ENCODE measurements at places on chromosomes 5 and 9.
A peak's percentile ranks its signal among the peaks of the same experiment; 100 is the strongest.

DNA sequence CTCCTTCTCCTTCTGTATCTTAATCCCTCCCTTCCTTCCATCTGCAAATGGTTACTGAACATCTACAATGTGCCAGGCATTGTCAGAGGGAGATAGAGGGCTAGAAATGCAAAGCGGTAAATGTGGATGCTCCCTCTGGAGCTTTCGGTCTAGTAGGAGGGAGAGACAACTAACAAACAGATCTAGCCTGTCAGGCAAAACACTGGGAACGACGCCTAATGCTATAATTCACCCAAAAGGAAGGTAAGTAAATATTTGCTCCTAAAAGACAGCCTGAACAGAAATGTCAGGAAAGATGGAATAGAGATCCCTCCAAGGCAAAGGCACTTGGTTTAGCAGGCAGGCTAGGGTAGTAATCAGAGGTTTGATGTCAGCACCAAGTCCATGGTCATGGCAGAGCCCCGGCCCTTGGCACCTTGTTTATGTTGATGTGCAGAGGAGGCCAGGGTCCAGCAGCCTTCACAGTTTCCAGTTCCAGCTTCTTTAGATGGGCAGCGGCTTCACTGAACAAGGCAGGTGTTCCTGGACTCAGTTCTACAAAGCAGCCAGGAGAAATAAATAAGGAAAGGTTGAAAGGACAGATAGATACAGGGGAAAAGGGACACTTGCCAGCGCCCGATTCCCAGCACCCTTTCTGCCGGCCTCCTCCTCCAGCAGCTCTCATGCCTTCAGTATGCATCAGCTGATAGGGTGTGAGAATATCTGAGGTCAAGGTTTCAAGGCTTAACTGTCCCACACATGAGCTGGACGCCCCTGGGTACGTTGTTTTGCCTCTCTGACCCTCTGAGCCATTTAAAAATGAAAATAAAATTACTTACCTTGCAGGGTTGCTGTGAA, 46.5 kb upstream of the FRRS1L start:
- DNase-seq, result no peak

DNA sequence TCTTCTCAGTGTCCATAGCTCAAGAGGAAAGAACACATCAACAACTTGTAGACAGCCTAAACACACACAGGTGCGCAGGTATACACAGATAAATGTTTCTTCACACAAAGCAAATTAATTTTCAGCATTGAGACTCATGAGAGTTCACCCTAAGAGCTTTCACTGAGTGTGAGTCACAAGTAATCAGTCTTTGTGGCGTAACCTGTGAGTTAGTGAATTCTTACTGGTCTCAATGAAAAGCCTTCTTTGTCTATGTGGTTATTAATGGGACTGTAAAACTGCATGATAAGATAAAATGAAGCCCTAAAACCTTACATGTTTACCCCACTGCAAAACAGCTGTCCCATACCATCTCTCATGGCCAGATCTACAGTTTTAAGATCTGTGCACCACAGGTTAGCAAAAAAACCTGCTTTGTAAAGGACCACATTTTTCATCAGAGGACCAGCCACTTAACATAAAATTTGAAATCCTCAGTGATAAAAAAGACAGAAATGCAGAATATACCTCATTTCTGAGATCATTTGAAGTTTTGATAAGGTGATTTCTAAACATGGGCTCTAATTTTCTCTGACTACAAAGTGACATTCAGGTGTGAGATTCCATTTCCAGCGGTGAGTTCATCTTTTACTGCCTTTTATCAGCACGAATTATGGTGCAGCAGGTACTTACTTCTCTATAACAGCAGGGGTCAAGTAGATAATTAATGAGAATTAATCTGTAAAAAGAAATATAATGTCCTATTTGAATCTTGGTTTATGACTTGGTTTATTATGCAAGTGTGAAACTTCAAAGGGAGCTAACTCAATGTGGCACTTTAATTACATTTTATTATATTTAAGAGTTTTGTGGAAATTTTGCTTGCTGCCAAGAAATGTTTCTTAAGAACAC, 335.7 kb upstream of the PIK3R1 start:
- no peak for DNase-seq

DNA sequence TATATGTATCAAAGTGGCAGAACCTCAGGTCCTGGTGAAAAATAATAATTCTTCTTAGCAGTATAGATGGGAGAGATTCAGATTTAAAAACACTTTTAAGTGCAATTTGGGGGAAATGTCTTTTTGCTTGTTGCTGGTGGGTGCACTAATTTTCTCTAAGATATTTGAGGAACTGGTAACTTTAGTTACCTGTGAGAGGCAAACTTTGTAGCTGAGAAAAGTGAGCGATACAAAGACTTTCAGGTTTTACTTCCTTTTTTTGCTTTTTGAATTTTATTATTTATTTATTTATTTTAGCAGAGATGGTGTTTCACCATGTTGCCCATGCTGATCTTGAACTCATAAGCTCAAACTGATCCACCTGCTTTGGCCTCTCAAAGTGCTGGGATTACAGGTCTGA, 303.1 kb upstream of the PTGER4 start:
- no peak for DNase-seq

GRCh38 chr5:169989365-169989764, 9.1 kb upstream of the INSYN2B start:
- no peak for DNase-seq

DNA sequence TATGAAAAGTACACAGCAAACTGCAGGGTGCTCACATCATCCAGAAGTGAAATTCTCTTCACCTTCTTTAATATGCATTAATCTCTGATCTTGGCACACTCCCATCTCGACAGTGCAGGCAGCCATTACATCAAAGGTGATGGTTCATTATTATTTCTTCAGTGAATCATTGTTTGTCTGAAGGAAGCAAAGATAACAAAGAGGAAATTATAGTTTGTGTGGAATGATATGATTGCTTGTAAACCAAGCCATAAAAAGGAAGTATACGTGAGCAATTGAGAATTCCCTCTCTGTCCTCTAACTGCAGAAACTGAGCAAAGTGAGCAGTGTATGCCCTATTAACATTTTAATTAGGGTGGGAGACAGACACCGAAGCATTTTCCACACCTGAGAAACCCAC, 171.6 kb upstream of the PPP1R2B start:
- DNase-seq, result no peak

- DNase-seq, result no peak
Measured at GRCh38 chr9:113941526-113941925, 65.4 kb downstream of the ZNF618 start.

- no peak for DNase-seq
Measured at GRCh38 chr5:124741711-124742496, 4.5 kb downstream of the ZNF608 start.

DNA sequence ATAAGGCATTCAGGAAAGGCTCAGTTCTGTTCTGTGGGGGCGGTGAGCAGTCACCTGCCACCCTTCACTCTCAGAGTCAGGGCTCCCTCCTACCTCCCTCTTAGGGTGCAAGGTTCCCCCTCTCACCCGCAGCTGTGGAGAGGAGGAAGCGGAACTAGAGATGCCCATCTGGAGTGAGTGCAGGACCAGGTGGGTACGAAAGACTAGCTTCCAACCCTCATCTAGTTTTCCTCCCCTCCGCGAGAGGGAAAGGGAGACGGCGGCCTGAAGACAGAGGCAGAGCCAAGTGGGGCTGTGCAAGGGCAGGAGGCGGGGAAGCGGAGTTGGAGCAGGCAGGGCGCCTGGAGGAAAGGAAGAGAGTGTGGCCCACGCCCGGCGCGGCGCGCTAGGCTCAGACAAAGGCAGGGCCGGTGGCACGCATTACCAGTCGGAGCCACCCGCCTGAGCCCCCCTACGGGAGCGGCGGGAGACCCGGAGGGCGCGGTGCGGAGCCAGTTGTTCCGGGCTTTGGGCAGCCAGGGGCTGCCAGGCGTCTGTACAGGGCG, 7.3 kb downstream of the PRR7 start:
- no peak for DNase-seq

GRCh38 chr9:136403538-136403914, 3.6 kb upstream of the SNAPC4 start:
- peak; percentile 74 for DNase-seq

DNA sequence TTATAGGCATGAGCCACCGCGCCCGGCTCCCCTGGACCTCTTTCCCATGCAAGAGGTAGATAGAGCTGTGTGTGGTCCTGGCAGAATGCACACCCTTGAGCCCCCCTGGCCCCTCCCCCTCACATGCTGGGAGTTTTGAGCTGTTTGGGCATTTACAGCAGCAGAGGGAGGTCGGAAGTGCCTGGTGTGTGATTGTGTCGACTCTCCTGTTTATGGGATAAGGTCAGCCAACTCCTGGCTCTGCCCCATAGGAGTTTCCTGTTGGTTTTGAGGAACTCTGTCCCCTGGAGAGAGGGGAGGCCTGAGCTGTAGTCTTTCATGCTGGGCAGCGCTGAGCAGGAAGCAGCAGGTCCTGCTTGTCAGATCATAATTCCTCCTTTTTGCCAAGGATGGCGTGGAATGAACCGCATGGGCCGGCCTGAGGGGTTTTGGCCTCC, 6.0 kb downstream of the LRRC8A start:
- DNase-seq, result no peak

- DNase-seq, result no peak
Measured at GRCh38 chr5:134887593-134888159, 13.5 kb downstream of the TXNDC15 start.

- no peak for DNase-seq
Measured at GRCh38 chr5:56100439-56101176, 105.8 kb upstream of the IL6ST start.

- no peak for DNase-seq
Measured at GRCh38 chr5:87268970-87269377, 1.3 kb downstream of the RASA1 start.

DNA sequence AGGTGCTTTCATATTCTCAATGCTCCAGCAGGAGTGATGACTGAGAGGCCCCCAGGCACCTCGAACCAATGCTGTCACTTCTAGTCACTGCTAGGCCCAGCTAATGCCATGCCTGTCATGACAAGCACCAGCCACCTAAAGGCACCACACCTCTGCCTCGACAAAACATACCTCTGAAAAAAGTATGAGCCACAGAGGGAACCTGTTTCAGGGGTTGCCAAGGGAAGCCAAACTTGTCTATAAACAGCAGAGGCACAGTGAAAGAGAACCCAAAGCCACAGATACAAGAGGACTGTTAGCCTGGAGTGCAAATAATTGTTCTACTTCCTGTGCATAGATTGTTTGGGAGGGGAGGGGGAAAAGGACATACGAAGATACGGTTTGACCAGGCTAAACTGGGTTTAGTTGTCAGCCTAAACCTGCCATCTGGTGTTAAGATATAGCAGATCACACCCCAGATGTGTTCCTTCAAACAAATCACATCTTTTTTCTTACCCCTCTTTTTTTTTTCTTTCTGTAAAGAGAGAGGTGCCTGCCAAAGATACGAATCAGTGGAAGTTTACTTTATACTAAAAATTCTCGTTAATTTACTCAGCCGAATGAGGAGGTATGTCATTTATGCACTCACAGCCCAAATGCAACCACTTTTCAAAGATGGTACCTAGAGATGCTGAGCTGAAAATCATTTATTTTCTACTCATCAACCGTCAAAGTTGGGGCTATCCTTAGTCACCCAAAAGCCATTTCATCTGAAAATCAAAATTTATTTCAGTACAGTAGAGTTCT, 45.7 kb downstream of the BNC2 start:
- DNase-seq, result no peak

- DNase-seq, result no peak
Measured at GRCh38 chr9:129006328-129007034, 21.6 kb downstream of the SH3GLB2 start.

DNA sequence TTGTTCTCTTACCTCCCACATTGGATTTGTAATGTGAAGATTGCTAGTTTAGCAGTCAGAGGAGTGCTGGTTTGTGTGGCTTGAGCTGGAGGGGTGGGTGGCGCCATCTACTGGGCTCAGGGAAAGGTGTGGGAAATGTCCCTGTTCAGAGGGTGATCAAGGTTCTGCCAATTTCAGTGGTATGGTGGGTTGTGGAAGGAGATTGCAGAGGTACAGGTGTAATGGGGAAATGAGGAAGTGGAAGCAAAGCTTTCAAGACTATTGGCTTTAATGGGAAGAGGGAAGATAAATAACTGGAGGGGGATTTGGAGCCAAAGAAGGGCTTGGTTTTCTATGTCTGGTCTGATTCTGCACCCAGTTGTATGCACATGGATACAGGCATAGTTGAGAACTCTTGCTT, 76.4 kb downstream of the OSMR start:
- DNase-seq, result no peak

DNA sequence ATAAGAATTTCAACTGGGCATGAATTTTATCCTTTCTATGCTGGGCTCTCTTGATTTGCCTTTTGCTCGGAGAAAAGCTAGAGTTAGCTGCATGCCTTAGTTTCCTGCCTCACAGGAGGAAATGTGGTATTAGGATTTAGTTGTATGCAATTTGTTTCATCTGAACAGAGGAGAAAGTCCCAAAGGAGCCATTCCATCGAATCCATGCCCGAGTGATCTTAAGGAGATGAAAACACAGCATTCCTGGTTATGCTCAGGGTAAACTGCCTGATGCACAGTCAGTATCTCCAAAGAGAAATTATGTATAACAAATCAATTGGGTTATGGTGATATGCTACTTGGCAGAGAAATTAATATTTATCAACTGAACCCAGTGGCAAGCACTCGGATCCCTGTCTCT, 51.1 kb downstream of the TTC1 start:
- no peak for DNase-seq

- no peak for DNase-seq
Measured at GRCh38 chr5:133785182-133785581, 172.8 kb upstream of the FSTL4 start.

- DNase-seq, result no peak
Measured at GRCh38 chr9:31243386-31243785, 1141.1 kb upstream of the ACO1 start.

DNA sequence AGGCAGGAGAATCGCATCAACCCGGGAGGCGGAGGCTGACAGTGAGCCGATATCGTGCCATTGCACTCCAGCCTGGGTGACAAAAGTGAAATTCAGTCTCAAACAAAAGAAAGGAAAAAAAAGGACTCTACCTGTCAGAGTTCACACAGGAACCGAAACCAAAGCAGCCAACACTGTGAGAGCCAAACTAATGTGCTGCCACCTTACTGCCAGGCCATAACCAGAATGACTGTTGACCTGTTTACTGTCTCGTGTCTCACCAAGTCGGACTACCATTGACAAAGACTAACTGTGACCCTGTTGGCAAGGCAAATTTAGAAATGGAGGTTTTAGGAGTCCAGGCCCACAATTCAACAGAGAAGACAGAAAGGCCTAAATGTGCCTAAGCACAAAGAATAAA, 112.4 kb downstream of the ANXA2R start:
- DNase-seq, result no peak

- DNase-seq, result no peak
Measured at GRCh38 chr9:114155995-114156656, 789 bp downstream of the COL27A1 start.

GRCh38 chr9:116585204-116585603, 101.9 kb upstream of the TRIM32 start:
- DNase-seq, result no peak
